ENCODE measurements at places on chromosomes 16 and 17.
A peak's percentile ranks its signal among the peaks of the same experiment; 100 is the strongest.

DNA sequence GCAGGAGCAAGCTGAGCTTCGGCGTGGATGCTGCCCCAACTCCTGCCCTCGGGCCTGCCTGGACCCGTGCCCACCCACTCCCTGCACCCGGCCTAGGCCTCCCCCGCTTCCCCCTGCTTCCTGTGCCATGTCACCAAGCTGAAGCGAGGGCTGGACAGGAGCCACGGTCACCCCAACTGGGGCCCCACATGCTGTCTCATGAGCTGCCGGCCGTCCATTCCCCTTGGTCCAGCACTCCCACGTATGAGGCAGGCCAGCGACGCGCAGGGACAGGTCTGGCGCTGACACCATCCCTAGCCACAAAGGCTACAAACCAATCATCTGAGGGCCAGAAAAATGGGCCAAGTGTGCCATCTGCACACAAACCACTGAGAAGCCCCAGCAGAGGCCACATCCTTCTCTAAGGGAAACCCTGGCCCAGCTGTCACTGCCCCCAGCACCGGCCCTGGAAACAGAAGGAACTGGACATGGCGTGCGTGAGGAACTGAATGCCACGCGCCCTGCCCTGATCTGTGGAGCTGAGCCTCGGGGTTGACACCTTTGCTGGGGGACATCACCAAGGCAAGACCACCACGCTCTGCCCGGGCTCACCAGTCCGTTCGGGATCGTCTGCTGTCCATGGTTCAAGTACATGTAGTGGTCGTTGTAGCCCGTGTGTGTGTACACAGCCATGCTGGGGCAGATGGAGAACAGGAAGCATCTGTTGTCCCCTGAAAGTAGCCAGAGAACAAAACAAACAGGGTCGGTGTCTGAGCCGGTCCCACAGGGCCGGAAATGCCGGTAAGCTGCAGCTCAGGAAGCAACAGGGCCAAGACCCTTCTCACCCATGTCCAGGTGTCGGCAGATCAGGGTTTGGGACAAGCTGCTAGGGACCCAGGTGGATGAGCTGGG is 22.2 kb downstream of the MEAK7 start:
- DNase-seq = no peak

- no peak for DNase-seq
Observed at GRCh38 chr17:78423961-78424675, 45.7 kb downstream of the PGS1 start.

DNA sequence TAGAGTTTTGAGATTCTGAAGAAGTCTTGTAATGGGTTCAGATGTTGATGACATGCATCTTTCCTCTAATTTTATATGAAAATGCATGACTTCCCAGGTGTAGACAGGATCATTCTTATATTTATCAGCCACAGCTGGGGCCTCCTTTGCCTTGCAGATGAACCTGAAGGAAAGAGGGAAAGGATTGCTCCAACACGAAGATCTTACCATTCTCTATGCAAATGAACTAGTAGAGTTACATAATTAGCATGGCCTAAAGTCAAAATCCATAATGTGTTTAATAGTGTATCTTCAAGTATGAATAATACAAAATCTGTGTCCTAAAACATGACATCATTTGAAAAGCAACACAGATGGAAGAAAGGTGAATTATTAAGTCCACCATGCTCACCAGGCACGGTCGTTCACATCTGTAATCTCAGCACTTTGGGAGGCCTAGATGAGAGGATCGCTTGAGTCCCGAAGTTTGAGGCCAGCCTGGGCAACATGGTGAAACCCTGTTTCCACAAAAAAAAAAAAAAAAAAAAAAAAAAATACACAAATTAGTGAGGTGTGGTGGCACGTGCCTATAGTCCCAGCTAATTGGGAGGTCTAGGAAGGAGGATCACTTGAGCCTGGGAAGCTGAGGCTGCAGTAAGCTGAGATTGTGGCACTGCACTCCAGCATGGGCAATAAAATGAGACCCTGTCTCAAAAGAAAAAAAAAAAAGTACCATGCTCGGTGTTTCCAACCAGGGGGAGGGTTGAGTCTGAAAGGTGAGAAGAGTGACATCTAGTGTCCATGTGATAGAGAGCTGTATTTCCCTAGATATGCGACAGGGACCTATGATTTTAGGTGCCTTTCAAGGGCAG is 6.3 kb downstream of the VWA3A start:
- DNase-seq = no peak

DNA sequence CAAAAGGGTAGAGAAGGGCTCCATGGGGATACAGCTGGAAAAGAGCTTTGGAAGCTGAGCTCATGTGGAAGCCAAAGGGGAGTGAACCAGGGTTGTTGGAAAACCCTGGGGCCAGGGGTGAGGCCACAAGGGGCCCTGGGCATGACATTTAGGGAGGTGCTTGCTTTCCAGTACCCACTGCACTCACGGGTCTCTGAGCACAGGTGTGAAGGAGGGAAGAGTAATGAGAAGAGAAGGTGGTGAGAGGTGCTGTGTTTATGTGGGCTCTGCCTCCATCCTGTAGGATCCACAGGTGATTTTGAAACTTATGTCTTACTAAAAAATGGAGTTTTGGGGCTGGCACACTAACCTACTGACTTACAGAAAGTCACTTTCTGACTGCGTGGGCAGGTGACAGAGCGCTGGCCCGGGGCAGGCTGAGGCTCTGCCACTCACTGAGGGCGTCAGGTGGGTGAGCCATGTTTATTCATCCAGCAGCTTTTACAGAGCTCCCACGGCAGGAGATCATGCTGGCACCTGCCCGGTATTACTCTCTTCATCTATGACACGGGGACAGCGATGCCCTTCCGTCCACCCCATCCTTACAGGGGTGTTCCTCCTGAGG is 18.9 kb downstream of the KSR1 start:
- peak; percentile 59 for DNase-seq

- no peak for DNase-seq
Observed at GRCh38 chr17:38619451-38619795, 13.7 kb upstream of the SRCIN1 start.

DNA sequence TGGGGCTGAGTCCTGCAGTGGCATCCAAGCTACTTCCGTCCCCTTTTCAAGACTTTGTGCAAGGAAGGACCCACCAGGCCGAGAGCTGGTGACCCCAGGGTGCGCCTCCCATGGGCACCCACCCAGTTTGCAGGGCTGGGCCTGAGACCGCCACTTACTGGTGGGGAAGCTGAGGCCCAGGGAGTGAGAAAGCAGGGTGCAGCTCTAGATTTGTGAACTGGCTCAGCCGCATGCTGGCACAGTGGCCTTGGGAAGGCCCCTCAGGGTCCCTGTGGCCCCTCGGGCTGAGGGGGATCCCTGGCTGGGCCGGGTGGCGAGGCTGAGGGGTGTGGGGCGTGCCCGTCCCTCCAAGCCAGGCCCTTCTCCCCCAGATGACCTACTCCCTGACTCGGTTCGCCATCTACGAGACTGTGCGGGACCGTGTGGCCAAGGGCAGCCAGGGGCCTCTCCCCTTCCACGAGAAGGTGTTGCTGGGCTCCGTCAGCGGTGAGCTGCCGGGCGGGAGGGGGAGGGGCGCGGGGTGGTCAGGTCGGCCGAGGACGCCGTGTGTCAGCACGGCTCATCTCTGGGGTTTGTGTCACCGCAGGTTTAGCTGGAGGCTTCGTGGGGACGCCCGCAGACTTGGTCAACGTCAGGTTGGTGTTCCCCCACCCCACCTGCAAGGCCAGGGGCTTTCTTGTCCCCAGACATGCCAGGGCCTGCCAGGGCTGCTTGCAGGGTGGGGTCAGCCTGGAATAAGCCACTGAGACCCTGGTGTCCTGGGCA is 3.2 kb downstream of the SLC25A10 start:
- no peak for DNase-seq

GRCh38 chr16:54503011-54503855 is 216.6 kb upstream of the IRX3 start:
- no peak for DNase-seq

DNA sequence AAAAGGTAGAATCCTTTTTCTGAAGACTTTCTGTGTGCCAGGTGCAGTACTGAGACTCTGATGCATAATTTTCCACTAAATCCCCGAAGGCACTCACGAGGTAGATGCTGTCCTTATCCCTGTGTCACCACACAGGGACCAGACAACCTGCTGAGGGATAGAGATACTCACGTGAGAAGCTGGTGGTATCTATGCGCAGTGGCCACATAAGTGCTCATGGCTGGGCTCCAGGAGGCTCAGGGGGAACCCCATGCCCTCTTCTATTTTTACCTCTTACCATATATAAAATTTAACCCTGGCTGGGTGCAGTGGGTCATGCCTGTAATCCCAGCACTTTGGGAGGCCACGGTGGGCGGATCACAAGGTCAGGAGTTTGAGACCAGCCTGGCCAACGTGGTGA is 38.3 kb downstream of the NT5M start:
- DNase-seq = no peak

- DNase-seq = no peak
Observed at GRCh38 chr17:73947966-73948355, 255.5 kb upstream of the RPL38 start.

- no peak for DNase-seq
Observed at GRCh38 chr17:19958023-19958422, 19.6 kb downstream of the AKAP10 start.

GRCh38 chr17:40253565-40253964 is 34.1 kb upstream of the CDC6 start:
- no peak for DNase-seq

DNA sequence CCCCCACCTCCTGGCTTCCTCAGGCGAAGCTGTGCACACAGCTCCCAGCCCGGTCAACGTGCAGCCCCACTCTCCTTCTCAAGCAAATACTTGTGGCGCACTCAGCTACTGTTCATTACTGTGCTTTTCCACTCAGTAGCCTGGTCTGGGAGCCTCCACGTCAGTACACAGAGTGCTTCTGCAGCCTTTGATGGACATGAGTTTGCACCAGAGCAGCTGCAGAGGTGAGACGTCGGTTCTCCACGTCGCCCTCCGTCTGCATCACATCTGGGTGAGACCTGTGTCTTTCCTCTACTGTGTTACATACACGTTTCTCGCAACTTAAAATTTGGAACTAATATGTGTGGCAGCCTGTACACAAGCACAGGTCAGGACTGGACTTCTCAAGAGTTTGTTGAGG is 334.3 kb downstream of the C16orf95 start:
- no peak for DNase-seq

DNA sequence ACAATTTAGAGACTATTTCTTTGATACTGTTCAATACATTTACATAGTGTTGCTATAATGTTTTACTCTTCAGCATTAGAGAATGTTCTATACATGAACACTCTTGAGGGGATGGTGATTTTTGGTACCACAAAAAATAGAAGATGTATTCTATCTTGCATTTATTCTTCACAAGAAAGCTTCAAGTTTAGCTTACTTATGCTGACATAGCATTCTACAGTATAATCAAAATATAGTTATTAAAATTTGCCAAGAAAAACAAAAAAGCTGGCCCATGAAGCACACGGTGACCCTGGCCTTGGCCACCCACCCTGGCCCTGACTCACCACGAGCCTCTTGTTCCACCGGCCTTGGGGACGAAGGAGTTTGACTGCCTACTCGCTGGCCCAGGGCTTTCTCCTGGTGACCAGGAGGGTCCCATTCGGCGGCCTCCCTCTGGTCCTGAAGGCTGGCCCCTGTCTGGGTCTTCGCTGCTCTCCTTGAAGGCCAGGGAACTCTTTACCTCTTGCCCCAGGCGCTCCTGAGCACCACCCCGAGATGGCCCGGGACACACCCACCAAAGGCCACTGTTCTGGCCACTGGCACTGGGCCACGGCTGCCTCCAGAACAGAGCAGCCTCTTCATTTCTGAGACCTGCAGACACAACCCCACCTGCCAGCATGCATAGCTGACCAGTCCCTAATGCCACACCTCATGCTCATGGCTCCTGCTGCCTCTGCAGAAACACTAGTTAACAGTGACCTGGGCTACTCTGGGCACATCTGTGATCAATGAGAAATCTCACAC is 22.5 kb upstream of the ICAM2 start:
- DNase-seq = no peak

DNA sequence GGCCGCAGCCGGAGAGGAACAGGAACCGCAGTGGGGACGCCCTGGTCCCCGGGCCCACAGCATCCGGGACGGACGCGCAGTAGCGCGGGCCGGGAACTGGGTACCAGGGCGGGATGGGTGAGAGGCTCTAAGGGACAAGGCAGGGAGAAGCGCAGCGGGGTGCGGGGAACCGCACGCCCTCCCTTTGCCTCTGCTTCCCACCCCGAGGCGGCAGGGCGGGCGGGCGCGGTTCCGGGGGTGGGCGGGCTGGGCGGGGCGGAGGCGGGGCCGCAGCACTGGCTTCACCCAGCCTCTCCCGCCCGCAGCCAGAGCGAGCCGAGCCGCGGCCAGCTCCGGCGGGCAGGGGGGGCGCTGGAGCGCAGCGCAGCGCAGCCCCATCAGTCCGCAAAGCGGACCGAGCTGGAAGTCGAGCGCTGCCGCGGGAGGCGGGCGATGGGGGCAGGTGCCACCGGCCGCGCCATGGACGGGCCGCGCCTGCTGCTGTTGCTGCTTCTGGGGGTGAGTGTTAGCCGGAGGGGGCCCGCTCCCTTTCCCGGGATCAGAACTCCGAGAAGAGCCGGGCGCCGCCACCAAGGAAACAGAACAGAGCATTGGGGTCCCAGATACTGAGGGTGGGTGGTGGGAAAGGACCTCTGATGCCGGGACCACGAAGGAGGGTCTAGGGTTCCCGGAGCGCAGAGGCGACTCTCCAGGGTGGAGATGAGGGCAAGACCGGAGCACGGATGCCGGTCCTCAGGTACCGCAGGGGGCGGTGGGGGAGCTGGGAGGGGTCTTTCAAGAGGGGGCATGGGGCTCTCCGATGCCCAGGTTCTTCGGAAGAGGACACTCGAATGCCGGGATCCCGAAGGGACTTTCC is at the start of gene NGFR:
NGFR (plus strand) TSS at position 308 of the 856 bp plus-strand sequence; CDS start at position 433, 125 bp downstream.
- DNase-seq = peak; percentile 44

DNA sequence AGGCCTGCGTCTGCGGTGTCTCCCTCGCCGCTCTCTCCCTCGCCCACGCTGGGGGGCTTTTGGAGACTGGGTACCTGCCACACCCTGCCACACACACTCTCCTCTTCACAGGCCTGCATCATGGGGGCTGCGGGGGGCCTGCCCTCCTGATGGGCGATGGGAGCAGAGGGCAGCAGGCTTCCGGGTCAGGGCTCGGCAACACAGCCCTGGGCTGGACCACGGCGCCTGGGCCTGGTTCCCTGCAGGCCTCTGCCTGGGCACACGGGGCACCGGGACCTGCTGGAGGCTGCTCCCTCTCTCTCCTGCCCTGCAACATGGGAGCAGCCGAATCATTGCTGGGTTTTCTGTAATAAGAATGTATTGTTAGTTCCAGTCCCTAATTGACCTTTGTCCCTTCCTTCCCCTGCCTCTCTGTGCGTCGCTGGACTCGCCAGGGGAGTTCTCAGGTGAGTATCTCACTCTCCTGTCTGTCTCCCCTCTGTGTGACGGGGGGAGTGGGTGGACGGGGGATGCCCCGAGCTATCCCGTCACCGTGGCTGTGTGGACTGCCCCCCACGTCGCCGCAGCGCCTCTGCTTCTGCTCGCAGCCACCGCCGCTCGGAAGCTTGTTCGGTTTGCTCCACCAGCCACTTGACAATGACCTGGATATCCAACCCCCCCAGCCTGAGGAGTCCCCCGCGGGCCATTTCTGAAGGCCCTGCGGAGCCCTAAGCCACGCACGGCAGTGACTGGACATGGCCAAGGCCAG is 13.5 kb downstream of the NME3 start:
- no peak for DNase-seq
